ENCODE measurements at places on chromosomes 4 and X.

- DNase-seq, result peak; percentile 59
Observed at GRCh38 chrX:46637938-46638337, 64.4 kb downstream of the CHST7 start.

DNA sequence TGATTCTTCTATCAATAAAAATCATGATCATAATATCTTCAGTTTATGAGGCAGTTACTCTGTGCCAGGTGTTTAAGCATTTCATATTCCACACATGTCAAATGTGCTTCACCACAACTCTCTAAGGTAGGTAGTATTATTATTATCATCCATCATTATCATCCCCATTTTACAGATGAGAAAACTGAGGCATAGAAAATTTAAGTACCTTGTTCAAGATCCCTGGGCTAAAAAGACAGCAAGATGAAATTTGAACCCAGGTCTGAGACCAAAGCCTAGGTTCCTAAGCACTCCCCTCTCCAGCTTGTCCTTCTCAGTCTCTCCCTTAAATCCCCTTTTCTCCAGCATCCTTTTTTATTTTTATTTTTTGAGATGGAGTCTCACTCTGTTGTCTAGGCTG, 33.4 kb downstream of the SEPTIN6 start:
- DNase-seq, result no peak

- DNase-seq, result peak; percentile 42
Observed at GRCh38 chrX:22192419-22193060, 80.2 kb upstream of the CBLL2 start.

DNA sequence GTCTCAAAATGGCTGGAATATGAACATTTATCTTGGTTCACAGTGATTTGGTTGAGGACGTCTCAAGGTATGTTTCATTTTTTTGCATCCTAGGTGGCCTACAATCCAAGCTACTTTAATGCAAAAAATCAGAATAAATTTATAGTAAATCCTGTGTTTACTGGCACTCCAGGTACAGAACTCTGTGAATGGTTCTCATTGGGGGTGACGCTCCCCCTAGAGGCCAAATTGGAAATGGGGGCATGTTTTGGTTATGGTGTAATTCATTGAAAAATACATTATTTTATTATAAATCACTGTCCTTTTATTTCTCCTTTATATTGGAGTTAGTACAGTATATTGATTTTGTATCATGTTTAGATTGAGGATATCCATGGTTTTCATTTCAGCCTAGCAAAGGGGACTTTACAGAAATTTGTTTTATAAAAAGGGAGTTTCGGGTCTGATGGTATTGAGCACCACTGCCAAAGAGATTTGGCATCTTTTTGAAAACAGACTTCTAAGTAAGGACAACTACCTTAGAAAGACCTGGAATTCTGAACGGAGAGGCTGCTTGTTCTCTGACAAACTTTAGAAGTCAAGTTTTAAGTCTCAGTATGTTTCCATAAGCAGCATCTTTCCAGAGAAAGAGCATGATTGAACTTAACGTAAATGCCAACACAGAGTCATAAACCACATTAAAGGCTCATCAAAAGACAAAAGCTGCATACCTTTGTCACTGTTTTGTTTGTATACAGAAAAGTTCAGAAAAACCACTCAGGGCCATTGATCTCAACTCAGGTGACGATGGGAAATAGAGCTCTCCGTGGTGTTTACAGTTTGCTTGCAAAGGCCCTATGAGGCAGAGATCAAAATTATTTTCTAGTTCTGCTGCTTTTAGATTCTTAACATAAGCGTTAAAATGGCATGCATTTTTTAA, 19.4 kb downstream of the MTM1 start:
- DNase-seq, result no peak

- no peak for DNase-seq
Observed at GRCh38 chr4:7660176-7661039, 225.7 kb upstream of the PSAPL1 start.

DNA sequence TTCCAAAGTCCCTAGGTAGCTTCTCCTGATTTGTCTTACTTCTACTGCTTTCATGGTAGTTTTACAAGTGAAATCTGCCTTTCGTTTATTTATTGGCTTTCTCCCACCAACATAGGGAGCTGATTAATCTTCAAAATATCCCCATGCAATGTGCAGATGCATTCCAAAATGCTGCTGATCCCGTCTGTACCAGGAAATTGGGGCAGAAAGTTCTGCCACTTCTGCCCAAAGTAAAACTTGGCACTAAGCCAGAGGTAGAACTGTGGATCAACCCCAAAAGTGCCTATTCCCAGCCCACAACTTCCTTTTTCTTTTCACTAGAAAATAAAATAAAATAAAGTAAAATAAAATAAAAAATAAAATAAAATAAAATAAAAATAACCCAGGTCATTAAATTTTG, 47.3 kb upstream of the PPARGC1A start:
- no peak for DNase-seq

GRCh38 chr4:20944961-20945360, 244.7 kb downstream of the PACRGL start:
- no peak for DNase-seq

DNA sequence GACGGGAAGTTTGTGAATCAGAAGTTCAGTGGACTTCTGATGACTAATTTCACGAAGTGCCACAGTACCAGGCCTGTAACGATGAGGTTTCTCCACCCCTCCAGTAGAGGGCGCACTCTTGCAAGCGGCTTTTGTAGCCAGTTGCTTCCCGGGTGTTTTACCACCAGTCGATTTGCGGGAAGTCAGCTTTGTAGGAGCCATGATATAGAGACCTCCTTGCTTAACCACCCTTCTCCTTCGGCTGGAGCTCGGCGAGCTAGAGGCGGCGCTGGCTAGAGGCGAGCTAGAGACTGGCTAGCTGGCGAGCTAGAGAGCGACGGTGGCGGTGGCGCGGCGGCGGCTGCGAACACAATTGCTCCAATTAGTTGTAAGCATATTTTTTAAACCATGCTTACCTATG, 72.0 kb downstream of the IL1RAPL1 start:
- no peak for DNase-seq

DNA sequence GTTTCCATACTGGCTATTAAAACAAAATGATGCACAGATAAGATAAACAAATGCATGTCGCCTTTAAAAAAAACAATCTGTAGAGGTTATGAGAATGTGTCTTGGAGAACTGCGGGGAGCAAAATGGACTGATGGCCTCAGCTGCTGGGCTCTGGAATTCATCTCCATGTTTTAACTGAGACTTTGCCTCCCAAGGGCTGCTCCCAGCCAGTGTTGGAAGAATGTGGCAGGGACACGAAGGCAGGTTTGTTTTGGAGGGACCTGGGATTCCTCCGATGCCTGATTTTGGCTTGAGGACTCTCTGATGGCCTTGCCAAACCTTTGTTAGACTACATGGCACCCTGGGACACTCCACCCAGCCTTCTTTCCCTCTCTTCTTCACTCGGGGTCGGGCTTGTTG, 83.5 kb upstream of the AP1S2 start:
- DNase-seq, result no peak

All from inflammatory macrophage treated with lipopolysaccharide for 4 hours (primary cell).